SW 1271 (cell line): ENCODE measurements at places on chromosomes 16 and 17.

- DNase-seq = no peak
Measured at GRCh38 chr17:51029568-51030463, 90.9 kb downstream of the SPAG9 start.

GRCh38 chr17:75459590-75460267, 3.3 kb downstream of the TMEM94 start:
- DNase-seq = no peak

DNA sequence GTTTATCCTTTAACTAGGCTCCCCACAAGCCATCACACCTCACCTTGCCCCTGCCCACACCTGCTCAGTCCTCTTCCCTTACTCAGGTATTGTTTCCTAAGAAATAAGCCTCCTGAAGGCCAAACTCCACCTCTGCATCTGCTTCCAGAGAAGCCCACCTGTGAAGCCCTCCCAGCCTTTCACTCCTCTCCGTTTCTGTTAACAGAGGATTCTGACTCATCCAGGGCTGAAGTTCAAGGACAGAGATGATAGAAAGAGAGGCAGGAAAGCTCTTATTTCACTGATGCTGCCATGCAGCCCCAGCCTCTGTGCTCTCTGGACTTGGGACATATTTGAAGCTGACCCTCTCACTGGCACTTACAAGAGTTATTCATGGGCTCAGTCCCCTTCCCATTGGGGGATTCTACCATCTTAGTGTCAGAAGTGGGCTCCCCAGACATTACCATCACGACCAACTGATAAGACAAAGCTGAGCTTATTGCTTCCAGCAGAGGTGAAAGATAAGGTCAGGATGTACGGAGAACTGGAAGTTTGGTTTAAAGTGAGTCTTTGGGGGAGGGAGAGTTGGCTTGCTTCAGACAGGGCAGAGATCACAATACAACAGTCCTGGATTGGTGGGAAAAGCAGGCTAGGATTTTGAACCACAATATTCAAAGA, 35.3 kb upstream of the XYLT2 start:
- no peak for DNase-seq

GRCh38 chr17:69535016-69535570, 120.6 kb downstream of the MAP2K6 start:
- no peak for DNase-seq

GRCh38 chr17:19002805-19003542, 1.6 kb downstream of the FAM83G start:
- no peak for DNase-seq
